DMS153 (cell line): ENCODE measurements at places on chromosomes 5 and 9.

DNA sequence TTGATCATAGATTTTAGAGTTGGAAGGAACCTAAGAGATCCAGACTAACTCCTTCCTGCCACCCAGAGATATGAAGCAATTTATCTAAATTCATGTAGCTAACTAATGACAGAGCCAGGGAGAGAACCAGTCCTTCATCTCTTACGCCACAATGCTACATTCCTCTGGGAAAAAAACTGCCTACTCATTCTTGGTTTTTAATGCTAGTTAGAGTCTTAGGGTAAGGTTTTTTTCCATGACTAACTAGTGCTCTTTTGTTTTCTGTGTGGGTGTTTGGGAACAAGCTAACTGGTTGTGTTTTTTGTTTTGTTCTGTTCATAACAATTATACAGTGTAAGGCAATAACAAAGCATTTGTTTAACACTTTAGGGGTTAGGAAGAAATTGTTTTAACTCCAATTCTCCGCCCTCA, 52.4 kb downstream of the SLC44A1 start:
- no peak for DNase-seq

GRCh38 chr9:97853056-97853843, at the start of gene FOXE1:
Gene FOXE1, plus strand, starts transcription at chr9:97853226. Its CDS starts 689 bp downstream, at chr9:97853915.
- no peak for DNase-seq

GRCh38 chr5:57932761-57933160, 450.1 kb upstream of the ACTBL2 start:
- DNase-seq: no peak

DNA sequence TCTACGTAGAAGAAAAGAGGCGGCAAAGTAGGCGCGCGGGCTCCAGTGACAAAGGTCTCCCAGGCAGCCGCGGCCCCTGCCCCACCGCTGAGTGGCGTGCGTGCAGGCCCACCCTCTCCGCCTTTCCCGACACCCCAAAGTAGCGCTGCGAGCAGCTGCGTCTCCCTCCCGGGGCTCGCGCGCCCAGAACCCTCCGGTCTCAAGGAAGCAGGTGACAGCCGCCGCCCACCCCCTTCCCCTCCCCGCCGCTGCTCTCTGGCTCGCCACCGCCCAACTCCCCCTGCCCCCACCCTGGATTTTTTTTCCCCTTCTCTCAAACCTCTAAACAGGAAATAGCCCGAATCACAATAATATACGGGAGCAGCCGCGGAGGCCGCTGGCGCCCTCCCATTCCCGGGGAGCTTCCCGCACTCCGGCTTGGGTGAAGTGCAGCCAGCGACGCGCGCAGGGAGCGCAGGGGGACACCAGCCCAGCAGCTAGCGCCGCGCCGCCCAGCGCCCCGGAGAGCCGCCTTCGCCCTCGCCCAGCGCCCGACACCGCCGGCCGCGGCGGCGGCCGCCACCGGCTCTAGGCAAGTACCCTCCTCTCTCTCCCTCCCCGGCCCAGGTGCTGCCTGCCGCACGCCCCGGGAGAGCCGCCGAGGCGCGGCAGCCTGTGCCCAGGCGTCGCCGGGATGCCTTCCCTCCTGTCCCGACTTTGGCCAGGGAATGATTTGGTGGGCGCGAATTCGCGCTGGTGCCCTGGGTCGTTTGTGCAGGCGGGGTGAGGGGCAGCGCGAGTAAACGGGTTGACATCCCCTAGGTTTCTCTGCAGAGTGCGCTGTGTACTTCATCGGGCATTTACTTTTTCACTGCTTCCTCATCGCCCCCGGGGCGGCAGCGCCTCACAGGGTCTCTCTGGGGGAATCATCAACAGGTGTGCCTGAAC, 52.7 kb upstream of the TJP2 start:
- DNase-seq: peak; percentile 81

DNA sequence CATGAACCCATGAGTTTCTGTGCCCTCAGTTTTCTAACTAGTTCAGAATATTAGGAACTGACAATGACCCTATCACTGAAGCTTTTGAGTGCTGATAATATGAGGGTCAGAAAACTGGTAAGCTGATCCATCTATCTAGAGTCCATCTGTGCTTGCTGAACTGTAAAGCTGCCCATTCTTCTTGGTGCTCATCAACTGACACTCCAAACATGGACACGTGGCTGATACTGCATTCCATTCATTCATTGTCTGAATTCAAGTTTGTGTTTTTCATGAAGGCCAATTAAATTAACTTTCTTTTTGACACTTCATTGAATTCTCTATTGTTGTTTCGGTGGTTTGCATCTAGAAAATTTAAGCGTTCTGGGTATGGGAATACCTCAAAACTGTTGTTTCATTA, 17.6 kb downstream of the NREP start:
- no peak for DNase-seq

DNA sequence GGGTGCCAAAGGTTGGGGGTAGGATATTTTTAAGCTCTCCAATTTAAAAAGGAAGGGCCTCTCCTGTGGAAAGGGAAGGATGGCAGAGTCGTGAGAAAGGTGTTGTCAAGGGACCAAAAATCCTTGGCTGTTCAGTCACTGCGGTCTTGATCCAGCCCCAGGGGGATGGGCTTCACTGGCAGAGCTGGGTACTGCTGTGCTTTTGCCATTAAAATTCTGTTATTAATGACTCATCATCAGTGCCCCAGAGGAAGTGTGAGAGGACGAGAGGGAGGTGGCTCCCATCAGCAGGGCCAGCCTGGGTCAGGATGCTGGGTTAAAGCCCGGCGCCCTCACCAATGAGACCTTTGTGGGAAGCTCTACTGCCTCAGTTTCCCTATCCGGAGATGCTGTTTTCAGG, 16.7 kb downstream of the PCDH12 start:
- DNase-seq: no peak

DNA sequence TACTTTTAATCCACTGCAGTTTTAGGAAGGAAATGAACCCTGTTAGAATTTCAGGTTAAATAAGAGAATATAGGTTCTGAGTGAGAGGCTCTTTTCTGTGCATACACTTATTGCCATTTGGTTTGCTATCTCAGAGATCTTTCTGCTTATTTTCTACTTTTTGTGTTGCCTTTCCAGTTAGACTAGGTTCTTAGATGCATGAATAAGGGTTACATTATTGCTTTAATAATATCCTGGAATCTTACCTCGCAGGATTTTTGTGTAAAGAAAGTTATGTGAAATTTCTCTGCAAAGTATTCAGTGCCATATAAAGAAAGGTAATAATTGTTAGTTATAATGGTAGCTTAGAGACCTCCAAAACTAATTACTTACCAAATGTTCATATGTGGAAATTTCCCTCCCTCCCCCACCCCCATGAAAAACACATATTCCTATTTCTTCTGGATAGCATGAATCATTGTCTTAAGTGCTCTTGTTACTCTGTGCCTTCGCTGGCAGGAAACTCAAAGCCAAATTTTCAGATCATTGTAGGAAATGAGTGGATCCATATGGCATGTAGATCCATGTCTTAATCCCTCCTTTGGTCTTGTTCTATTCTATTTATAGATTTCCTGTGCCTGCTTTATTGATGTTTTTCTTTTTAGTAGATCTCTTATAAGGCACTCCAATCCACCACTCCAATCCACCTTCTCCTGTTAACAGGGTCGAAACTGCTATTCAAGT, 2.7 kb upstream of the APBA1 start:
- peak; percentile 47 for DNase-seq

DNA sequence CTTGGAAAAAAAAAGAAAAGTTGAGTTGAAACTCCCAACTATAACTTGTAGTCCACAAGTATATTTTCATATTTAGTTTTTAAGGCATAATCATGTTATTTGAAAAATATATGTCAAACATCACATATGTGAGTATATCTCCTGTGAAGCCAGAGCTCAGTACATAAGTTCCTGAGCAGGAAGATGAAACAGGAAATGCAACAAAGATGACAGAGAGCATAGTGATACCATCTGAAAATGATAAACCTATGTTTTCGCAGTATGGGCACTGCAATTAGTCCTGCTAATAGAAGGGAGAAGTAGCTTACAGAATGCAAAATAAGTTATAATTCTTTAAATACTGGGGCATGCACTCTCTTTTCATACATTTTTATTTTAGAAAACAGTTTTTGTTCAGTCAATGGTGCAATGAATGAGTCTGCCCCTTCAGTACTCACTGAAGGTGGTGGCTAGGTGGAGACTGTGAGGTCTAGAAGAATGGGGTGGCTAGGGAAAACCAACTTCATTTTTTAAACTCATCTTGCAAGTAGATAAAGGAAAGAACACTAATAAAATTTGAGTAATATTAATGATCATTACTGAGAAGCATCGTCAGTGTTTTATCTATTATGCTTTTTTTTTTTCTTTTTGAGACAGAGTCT, 54.1 kb upstream of the FYB1 start:
- no peak for DNase-seq

DNA sequence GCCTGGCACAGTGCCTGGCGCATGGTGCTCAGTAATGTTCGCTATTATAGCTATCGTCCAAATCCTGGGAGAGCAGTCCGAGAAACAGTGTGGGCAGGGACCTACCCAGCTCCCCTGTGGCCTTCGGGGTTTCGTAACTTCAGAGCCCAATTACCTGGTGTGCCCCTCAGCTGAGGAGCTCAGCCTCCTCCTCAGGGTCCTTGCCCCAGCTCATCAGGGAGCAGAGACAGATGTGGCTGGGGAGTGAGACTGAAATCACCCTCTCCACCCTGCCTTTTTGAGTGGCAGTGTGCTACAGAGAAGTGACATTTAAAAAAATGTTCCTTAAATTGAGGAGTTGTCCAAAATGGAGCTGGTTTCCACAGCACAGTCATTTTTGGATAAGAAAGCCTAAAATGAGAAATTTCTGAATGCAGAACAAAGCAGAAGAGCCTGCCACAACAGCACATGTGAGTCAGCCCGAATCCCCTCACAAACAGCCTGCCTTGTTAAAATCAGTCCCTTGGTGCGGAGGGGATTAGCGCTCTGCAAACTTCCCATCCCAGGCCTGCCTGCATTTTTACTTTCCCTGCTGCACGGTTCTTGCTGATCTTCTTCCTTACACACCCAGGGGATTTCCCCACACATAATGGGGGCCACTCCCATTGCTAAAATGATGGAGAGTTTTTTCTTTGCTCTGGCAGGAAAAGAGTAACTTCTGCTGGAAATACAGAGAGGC, 78.1 kb upstream of the PITX1 start:
- DNase-seq: no peak

DNA sequence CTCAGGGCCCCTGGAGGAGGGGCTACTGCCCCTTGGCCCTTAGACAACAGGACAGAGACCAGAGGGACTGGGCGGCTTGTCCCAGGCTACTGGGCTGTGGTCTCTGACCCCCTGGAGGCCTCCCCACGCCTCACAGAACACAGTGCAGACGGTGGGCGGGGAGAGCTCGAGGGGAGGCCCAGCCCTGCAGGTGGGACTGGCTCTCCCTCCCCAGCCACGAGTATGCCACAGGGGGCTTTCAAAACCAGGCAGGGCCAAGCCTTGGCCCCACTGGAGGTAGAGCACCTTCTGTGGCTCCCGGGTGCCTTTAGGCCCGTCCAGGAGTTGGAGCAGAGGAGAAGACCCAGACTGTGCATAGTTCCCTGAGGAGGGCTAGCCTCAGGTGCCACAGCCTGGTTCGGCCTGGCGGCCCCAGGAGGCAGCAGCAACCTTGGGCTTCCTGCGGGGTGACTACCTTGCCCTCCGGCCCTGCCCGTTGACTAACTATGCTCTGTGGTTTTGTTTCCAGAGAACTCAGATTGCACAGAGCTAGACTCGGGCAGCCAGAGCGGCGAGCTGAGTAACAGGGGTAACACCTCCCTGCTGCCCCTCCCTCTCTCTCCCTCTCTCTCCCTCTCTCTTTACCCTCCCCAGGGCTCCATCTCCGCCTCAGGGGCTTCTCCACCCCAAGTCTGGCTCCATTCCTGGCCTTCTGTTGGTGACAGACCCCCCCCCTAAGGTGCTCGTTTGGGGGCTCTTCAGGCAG, 15.5 kb downstream of the CARD19 start:
- DNase-seq: no peak

DNA sequence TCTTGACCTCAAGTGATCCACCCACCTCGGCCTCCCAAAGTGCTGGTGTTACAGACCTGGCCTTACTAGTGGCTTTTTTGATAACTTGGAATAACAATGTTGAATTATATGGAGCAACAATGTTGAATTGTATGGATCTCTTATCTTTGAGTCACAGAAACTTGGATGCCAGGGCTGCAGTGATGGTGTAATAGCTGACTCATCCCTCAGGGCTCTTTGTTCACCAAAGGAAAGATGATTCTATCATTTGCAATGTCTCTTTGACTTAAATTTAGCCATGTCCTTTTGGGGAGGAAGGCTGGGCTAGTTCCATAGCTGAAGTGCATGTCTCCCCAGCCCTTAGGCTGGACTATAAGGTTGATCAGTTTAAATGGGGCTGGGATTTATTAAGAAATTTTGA, 172.3 kb downstream of the PDZD2 start:
- DNase-seq: no peak

GRCh38 chr9:92467041-92467440, 15.3 kb downstream of the ASPN start:
- no peak for DNase-seq

DNA sequence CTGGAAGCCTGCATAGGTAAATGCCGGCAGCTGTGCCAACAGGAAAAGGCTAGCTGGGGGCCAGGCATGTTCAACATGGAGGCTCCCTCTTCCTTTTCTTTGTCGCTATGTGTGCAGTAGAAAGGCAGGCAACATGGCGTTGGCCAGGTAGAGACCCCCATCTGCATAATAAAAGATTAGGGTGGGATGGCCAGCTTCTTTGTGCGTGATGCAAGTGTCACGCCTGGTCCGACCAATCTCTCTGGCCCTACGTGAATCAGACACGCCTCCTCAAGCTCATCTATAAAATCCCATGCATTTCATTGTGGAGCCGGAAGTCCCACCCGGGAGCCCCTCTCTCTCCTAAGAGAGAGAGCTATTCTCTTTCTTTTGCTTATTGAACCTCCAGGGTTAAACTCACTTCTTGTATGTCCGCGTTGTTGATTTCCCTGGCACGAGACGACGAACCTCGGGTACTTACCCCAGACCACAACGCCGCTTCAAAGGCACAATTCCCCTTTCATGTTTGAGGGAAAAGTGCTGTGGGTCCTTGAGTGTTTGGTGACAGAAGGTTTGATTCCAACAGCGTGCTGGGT, 25.0 kb upstream of the C5orf47 start:
- DNase-seq: peak; percentile 87

GRCh38 chr9:27421577-27421976, 102.5 kb upstream of the IFNK start:
- no peak for DNase-seq

- no peak for DNase-seq
Observed at GRCh38 chr5:143551820-143552251, 148.3 kb upstream of the NR3C1 start.

DNA sequence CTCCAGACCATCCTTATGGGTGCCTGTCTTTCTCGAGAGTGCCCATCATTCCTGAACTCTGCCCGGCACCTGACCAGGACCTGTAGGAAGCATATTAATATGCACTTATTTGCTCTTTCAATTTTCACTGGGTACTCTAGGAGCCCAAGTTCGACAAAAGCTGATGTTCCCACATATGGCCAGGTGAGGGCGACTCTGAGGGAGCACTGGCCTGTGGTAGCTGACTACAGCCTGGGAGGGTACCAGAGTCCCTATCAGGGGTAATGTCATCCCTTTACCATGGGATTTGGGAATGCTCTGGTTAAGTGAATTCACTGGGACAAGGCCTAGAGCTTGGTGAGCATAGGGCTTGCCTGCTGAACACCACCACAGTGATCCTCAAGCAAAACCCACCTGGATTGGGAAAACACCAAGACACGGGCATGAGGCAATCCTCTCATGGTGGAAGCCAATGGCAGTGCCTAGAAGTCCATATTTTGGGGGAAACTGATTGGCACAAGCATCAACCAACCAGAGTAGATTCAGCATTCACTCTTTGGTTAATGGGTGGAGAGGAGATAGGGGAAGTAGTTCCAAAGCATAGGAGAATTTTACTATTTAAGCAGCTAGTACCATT, 112.2 kb downstream of the MTX3 start:
- DNase-seq: no peak
